Activated CD4-positive, CD25-positive, alpha-beta regulatory T cell (primary cell): ENCODE measurements at places on chromosomes 1 and 21.

- DNase-seq, result no peak
These were observed 40.5 kb upstream of the NEK2 start for GRCh38 chr1:211715971-211716370.

- DNase-seq, result no peak
These were observed 4.6 kb upstream of the LHX8 start for GRCh38 chr1:75129660-75129982.

DNA sequence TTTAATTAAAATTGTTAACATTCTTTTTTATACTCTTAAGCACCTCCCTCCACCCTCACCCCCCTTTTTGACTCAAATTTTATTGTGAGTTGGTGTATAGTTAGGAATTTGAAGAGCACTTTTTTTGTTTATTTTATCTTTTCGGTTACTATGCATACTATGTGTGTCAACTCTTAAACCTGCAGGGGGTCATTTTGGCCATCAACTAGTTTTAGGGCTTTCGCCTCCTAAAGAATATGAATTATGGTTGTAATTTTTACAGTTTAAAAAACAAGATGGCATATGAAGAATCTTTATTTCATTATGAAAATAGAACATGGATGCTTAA lies 9.7 kb downstream of the BACH1 start:
- no peak for DNase-seq

GRCh38 chr1:199551967-199552565 lies 475.4 kb upstream of the NR5A2 start:
- no peak for DNase-seq

GRCh38 chr1:6010554-6010953 lies 18.3 kb upstream of the NPHP4 start:
- no peak for DNase-seq

GRCh38 chr1:230231774-230232145 lies 164.7 kb downstream of the GALNT2 start:
- no peak for DNase-seq

DNA sequence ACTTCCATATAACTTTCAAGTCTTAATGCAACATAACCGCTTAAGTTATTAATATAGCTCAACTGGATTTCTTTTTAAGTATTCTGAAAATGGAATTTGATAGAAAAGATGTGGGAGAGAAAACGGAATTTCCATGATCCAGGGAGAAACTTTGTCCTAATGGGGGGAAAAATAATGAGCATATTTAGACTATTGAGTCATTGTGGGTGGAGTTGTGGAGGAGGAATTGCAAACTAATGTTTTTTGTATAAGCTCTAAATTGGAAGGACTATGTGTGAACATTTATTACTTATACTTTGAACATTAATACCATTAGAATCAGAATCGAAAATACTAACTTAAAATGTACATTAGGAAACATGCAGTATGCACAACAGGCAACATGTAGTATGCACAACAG lies 159.9 kb upstream of the NEGR1 start:
- no peak for DNase-seq

GRCh38 chr1:205049479-205049878 lies 6.5 kb downstream of the CNTN2 start:
- no peak for DNase-seq

DNA sequence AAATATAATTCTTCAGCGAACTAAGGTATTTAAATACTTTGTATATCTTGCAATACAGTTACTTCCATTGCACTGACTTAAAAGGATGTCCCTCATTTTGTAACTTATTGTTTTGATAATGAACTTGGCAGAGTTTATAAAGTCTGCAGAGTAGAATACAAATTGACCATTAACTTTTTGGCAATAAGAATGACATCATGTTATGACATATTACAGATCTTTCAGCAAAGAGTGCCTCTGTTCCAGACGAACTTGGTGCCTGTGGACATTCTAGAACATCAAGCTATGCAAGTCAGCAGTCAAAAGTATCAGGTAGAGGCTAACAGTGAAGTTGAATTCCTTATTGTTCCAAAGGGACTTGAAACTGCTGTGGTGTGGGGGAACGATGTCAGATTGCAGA lies 32.9 kb downstream of the HENMT1 start:
- no peak for DNase-seq

GRCh38 chr21:37531431-37531932 lies 164.9 kb downstream of the DYRK1A start:
- no peak for DNase-seq

GRCh38 chr1:206606867-206607266 lies 5.4 kb downstream of the EIF2D start:
- DNase-seq, result no peak

GRCh38 chr1:65198096-65198495 lies 50.1 kb downstream of the AK4 start:
- DNase-seq, result no peak

DNA sequence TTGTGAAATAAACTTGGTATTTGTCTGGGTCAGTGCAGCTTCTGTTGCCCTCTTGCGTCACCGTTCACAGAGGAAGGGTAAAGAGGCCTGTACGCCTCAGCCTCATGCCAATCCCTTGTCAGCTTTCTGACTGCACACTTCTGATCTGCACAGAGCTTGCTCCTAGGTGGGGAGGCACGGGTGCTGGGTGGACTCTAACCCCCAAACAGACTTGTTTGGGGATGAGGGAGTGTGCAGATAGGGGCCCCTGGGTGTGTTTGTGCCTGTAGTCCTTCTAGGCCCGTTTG lies 803 bp upstream of the B4GALT2 start:
- no peak for DNase-seq

GRCh38 chr1:115761601-115762302 lies 6.8 kb downstream of the CASQ2 start:
- no peak for DNase-seq

- DNase-seq, result no peak
These were observed 39.9 kb upstream of the NFASC start for GRCh38 chr1:204830747-204831146.

DNA sequence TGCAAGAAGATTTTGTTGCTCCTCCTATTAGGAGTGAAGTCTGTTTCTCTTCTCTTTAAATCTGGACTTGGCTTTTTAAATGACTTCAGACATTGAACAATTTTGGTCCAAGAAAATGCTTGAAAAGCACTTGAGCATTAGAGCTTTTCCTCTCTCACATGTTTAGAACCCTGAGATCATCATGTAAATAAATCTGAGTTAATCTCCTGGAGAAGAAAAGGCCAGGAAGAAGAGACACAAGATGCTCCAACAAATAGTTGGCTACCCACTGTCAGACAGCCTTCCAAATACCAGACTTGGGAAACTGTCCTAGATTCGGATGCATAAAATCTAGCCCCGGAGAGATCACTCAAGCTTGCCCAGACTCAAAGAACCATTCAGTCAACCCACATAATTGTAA lies 1353.1 kb upstream of the ADGRL4 start:
- no peak for DNase-seq

- DNase-seq, result no peak
These were observed 180.7 kb downstream of the ZC3H11B start for GRCh38 chr1:219432191-219432606.

GRCh38 chr1:159201642-159202041 lies 3.0 kb upstream of the ACKR1 start:
- DNase-seq, result no peak

GRCh38 chr1:52158218-52158617 lies 16.3 kb downstream of the ZFYVE9 start:
- DNase-seq, result no peak

DNA sequence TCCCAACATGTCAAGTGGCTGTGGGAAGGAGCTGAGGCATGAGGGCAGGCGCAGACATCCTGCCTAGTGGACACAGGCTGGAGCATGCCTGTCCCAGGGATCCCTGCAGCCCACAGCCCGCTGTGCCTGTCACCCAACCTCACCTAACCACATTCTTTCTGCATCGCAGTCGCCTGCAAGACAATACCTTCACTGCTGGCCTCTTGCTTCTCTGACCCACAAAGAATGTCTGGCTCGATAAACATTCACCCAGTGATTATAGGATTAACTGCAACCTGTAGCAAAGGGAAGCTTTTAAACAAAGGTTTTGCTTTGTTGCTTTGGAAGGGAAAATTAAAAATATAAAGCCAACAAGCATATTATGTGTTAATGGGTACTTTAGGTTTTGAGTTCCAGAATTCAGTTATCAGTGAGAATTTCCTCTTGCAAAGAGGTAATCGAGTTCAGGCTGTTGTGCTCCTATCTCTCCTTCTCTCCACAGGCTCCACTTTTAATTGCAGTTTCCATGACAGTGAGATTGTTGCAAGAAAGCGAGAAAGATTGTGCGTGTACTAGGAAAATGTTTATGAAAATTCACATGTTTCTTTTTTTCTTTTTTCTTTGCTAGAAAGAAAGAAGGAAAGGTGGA lies 40.0 kb upstream of the ZNF648 start:
- DNase-seq, result no peak

- DNase-seq, result no peak
These were observed 52.1 kb upstream of the LAPTM5 start for GRCh38 chr1:30809514-30810263.

GRCh38 chr1:151147132-151147503 lies 687 bp upstream of the SEMA6C start:
- no peak for DNase-seq

GRCh38 chr1:52665006-52665941 lies 32.3 kb downstream of the SHISAL2A start:
- DNase-seq, result no peak

- no peak for DNase-seq
These were observed 38.9 kb downstream of the WARS2 start for GRCh38 chr1:119101563-119101962.

DNA sequence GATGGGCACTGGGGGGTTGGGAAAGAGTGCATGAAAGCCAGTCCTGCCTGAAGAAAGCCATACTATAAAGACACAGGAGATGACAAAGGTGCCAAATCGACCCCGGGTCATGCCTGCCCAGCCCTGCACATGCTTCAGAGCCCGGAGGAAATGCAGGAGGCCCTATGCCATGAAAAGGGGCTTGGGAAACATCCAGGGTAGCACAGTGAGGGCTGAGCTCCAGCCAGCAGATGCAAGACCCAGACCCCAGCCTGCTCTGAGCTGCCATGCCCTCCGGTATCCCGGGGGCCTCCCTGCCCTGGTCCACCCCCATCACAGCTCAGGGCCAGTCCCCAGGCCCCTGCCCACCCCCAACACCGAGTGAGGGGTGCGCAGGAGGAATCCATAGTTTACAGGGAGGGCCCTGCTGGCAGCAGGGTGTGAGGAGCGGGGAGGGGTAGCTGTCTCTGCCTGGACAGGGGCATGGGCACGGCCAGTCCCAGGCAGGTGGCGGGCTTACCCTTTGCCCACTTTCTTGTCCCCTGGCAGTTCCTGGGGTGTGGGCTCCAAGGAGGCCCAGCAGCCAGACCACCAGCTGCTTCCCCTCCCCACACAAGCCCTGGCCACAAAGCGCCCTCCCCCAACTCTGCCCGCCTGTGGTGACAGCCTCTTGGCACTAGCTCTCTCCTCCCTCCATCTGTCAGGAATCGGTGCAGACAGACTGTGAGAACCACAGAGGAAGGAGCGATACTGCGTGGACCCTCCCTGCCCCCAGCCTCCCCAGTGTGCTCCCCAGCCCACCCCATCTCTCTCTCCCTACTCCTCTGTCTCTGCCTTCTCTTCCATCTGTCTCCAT lies 16.8 kb downstream of the LRP8 start:
- no peak for DNase-seq

GRCh38 chr1:115301438-115302020 lies 36.5 kb downstream of the NGF start:
- DNase-seq, result no peak

DNA sequence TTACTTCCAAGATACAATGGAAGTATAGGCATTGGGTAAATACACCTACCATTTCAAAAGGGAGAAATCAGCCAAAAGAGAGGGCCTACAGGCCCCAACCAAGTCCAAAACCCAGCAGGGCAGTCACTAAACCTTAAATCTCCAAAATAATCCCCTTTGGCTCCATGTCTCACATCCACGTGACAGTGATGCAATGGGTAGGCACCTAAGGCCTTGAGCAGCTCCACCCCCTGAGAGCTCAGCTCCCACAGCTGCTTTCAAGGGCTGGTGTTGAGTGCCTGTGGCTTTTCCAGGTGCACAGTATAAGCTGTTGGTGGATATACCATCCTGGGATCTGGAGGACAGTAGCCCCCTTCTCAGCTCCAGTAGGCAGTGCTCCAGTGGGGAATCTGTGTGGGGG lies 72.5 kb downstream of the UROD start:
- no peak for DNase-seq

GRCh38 chr21:25691976-25692375 lies 42.7 kb downstream of the ATP5PF start:
- DNase-seq, result no peak

DNA sequence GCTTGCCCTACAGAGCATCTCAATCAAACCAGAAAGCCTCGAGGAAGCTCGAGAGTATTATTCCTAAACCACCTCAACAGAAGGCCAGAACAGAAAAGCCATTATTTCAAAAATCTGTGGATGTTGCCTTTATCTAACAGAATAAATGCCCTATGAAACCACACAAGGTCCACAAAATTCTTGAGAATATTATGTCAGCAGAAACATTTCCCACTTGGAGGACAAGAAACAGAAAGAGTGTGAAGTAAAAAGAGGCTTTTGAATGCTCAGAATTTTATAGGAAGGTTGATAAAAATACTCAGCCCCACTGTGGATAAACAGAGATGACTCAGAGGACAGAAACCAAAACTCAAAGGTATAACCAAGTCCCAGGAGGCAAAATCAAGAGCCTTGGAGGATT lies 146.4 kb upstream of the LRRC7 start:
- DNase-seq, result no peak

DNA sequence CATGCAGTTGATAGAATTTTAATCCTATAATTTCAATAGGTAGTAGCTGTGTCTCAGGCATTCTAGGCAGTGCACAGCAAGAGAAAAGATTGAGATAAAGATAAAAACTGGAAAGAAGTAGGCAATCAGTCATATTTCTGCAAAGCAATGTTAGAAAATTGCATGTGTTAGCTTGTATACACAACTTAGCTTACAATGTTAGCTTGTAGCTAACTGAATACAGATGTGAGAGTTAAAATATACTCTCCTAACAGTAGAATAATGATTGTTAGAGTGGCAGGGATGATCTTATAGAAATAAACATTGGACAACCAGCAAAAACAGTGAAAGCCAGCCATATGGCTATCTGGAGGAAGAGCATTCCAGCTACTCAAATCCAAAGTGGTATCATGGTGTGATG lies 29.0 kb downstream of the PTPRC start:
- no peak for DNase-seq

DNA sequence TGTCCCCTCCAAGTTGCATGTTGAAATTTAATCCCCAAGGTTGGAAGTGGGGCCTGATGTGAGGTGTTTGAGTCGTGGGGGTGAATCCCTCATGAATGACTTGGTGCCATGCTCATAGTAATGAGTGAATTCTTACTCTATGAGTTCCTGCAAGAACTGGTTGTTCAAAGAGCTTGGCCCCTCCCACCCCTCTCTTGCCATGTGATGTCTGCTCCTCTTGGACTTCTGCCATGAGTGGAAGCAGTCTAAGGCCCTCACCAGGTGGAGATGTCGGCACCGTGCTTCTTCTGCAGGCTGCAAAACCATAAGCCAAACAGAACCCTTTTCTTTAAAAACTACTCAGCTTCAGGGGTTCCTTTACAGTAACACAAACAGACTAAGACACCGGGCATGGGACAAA lies 14.3 kb downstream of the G0S2 start:
- no peak for DNase-seq
